ENCODE measurements at places on chromosomes 6 and 20. TPM values are rescaled to one million over a fixed set of nuclear protein-coding genes. Genes with fewer than 3 reads are reported as not detected.

Gene RIPOR3
- total RNA-seq = 92.5 TPM

Gene SLC13A3
- total RNA-seq = 0.31 TPM

DNA sequence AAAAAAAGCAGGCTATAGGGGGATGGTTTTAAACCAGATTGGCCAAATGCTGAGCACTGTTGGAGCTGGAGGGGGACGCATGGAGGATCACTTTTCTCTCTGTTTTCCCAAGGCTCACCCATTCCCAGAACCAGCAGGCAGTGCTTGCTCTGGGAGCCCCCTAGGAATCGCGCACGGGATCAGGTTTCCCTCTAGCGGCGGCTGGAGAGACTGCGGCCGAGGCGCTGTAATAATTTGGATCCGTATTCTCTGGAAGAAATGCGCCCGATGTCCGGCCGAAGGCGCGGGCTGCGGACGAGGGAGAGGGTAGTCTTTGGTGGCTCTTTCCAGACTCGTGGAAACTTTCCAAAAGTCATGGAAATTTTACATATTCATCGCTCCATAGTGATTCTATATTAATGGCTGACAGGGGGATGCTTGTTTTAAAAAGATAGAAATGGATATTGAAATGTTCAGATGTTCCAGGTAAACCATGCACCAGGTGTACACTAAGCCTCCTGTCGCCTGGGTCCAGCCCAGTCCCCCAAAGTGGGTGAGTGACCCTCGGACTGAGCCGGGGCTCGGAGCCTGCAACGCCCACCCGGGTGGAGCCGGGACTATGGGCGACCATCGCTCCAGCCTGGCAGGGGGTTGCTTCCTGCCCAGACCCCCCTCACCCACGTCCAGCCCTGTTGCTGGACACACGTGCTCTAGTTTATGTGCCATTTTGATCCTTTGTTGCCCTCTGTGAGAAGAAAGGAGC, 78.7 kb upstream of the PHACTR3 start:
- no peak overlapping the region for H3K27ac ChIP-seq
- DNase-seq = no peak
- H3K27me3 ChIP-seq = peaks cover 38% of the 10 kb centered on the region
- no peaks in the 10 kb centered on the region for H3K36me3 ChIP-seq
- H3K4me1 ChIP-seq = no peaks in the 10 kb centered on the region
- no peak overlapping the region for H3K4me3 ChIP-seq

DNA sequence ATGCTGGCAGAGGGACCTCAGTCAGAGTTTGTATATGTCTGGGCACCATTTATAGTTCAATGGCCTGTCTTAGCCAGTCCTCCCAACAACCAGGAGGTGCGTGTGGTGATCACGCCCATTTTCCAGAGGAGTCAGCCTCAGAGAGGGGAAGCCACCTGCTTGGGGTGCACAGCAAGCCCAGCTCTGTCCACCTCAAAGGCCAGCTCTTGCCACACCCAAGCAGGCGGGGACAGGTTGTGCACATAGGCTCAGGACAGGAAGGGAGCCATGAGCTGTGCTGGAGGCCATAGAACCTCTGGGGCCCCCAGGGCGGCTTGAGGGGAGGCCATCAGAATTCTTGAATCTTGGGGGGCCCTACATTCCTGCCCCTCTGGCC, 61.2 kb downstream of the DLGAP4 start:
- DNase-seq = no peak
- H3K4me1 ChIP-seq = no peaks in the 10 kb centered on the region
- H3K27me3 ChIP-seq = no peaks in the 10 kb centered on the region
- no peak overlapping the region for H3K4me3 ChIP-seq
- no peaks in the 10 kb centered on the region for H3K36me3 ChIP-seq

- H3K4me3 ChIP-seq = no peak overlapping the region
- no peak overlapping the region for H3K27ac ChIP-seq
- H3K4me1 ChIP-seq = no peaks in the 10 kb centered on the region
Observed at GRCh38 chr6:160417146-160417545, 69.0 kb downstream of the SLC22A3 start.

Gene LPA
- total RNA-seq = 0.21 TPM

Gene ROS1
- total RNA-seq = 0.10 TPM

- H3K4me1 ChIP-seq = peaks cover 8% of the 10 kb centered on the region
- no peak overlapping the region for H3K4me3 ChIP-seq
- no peaks in the 10 kb centered on the region for H3K36me3 ChIP-seq
- H3K27ac ChIP-seq = no peak overlapping the region
- H3K27me3 ChIP-seq = peaks cover 3% of the 10 kb centered on the region
Observed at GRCh38 chr6:47780510-47781356, 1.1 kb upstream of the OPN5 start.

DNA sequence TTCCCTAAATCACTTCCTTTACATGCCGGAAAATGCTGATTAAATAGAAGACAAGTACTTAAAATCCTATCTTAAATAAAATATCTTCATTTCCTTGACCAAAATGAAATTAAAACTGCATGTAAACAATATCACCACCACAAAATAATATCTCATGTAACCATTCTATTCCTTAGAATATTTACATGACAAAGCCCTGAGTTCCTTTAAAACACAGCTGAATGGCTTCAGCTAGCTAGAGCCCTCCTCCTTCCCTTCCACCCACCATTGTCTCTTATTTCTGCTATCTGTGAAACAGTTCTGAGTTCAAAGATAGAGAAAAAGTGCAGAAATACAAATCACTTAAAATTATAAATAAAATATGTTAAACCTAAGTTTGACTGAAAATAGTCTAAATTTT, 103.1 kb downstream of the HIVEP2 start:
- no peak for DNase-seq
- H3K4me1 ChIP-seq = peaks cover 51% of the 10 kb centered on the region
- peak overlapping the region; percentile 91 for H3K27ac ChIP-seq
- no peaks in the 10 kb centered on the region for H3K27me3 ChIP-seq
- H3K4me3 ChIP-seq = no peak overlapping the region

- H3K27ac ChIP-seq = no peak overlapping the region
- H3K27me3 ChIP-seq = no peaks in the 10 kb centered on the region
Observed at GRCh38 chr6:44508646-44509045, 121.1 kb downstream of the CDC5L start.

GRCh38 chr20:1083431-1084080, 34.8 kb upstream of the PSMF1 start:
- H3K36me3 ChIP-seq = no peaks in the 10 kb centered on the region
- no peaks in the 10 kb centered on the region for H3K27me3 ChIP-seq
- DNase-seq = no peak
- H3K4me3 ChIP-seq = no peak overlapping the region
- no peaks in the 10 kb centered on the region for H3K4me1 ChIP-seq

DNA sequence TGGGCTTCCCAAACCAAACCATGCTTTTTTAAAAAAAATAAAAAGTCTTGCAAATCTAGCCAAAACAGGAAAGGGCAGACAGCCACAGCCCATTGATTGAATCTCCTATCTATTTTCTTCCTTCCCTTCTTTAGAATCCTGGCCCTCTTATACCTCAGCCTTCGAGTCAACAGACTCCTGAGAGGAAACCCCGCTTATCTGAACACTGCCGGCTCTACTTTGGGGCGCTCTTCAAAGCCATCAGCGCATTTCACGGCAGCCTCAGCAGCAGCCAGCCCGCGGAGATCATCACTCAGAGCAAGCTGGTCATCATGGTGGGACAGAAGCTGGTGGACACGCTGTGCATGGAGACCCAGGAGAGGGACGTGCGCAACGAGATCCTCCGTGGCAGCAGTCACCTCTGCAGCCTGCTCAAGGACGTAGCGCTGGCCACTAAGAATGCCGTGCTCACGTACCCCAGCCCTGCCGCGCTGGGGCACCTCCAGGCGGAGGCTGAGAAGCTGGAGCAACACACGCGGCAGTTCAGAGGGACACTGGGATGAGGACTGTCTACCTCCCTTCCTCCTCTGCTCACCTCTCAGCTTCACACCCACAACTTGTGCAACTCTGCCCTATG, 10.1 kb upstream of the RTF2 start:
- H3K4me3 ChIP-seq = no peak overlapping the region
- H3K27ac ChIP-seq = no peak overlapping the region
- DNase-seq = no peak

DNA sequence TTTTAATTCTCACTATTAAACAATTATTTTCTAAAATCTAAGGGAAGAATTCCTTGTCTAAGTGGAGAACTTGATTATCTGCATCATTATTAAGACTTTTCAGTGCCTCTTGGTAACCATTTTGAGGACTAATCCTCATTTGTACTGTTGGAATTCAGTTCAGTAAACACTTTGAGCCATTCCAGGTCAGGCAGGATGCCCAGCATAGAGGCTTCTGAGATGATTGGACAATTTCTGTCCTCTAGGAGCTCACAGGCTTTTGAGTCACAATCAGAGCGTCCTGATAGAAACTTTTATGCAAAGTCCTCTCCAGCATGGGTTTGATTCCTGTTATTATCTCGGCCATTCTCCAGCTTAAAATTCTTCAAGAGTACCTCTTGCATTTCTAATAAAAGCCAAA, 1304.6 kb downstream of the EPHA7 start:
- DNase-seq = no peak
- no peak overlapping the region for H3K27ac ChIP-seq
- H3K36me3 ChIP-seq = no peaks in the 10 kb centered on the region
- H3K4me3 ChIP-seq = no peak overlapping the region

GRCh38 chr6:94636780-94637385, 940.5 kb upstream of the MANEA start:
- H3K27ac ChIP-seq = no peak overlapping the region
- H3K36me3 ChIP-seq = no peaks in the 10 kb centered on the region
- peak; percentile 17 for DNase-seq
- no peak overlapping the region for H3K4me3 ChIP-seq

Gene TRIM31
- total RNA-seq = not detected

DNA sequence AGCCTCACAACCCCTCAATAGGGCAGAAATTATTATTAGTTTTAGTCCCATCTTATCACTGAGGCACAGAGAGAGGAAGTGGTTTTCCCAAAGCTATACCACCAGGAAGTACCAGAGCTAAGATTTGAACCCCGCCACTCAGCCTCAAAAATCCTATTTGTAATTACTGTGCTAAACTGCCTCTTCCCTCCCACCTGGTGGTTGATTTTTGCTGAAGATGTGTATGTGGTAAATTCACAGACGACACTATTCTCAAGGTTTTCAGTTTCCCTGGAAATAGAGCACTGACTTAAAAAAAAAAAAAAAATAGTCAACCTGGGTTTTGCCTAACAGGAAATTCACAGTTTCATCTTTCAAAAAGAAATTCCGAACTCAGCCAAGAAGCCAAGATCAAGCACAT, 57.9 kb downstream of the TSHZ2 start:
- H3K27ac ChIP-seq = no peak overlapping the region
- peaks cover 4% of the 10 kb centered on the region for H3K27me3 ChIP-seq
- H3K36me3 ChIP-seq = no peaks in the 10 kb centered on the region
- H3K4me3 ChIP-seq = no peak overlapping the region
- H3K4me1 ChIP-seq = no peaks in the 10 kb centered on the region

- no peak overlapping the region for H3K4me3 ChIP-seq
- H3K27ac ChIP-seq = no peak overlapping the region
- no peaks in the 10 kb centered on the region for H3K36me3 ChIP-seq
- no peaks in the 10 kb centered on the region for H3K4me1 ChIP-seq
- no peaks in the 10 kb centered on the region for H3K27me3 ChIP-seq
Observed at GRCh38 chr20:47038566-47039560, 144.2 kb downstream of the EYA2 start.

GRCh38 chr6:43644940-43645612, at the start of gene RSPH9:
TSS of gene RSPH9 (plus strand) at chr6:43645036. CDS start at chr6:43645099, 63 bp downstream.
- no peak for DNase-seq
- H3K27me3 ChIP-seq = no peaks in the 10 kb centered on the region
- peaks cover 2% of the 10 kb centered on the region for H3K4me1 ChIP-seq
- H3K36me3 ChIP-seq = no peaks in the 10 kb centered on the region

GRCh38 chr6:164532198-164533044, 777.0 kb downstream of the C6orf118 start:
- H3K4me3 ChIP-seq = no peak overlapping the region
- no peak overlapping the region for H3K27ac ChIP-seq
- H3K36me3 ChIP-seq = no peaks in the 10 kb centered on the region
- H3K27me3 ChIP-seq = no peaks in the 10 kb centered on the region

Gene RIPPLY2
- 6.5 TPM for total RNA-seq

GRCh38 chr6:33589731-33590530, 9.9 kb upstream of the BAK1 start:
- peak overlapping the region; percentile 81 for H3K27ac ChIP-seq
- DNase-seq = peak; percentile 93
- no peaks in the 10 kb centered on the region for H3K36me3 ChIP-seq

GRCh38 chr6:8014947-8015346, 49.2 kb downstream of the BLOC1S5 start:
- no peak overlapping the region for H3K27ac ChIP-seq
- no peaks in the 10 kb centered on the region for H3K27me3 ChIP-seq
- no peaks in the 10 kb centered on the region for H3K36me3 ChIP-seq

Gene MAP7
- total RNA-seq = 1.8 TPM

Gene ASXL1
- 205 TPM for total RNA-seq

Gene IRAK1BP1
- total RNA-seq = 2.2 TPM

Gene NCOA6
- total RNA-seq = 28.9 TPM

Gene CGA
- total RNA-seq = not detected

Gene TAP2
- total RNA-seq = 93.6 TPM

Gene MOXD1
- 0.21 TPM for total RNA-seq

Gene PARD6B
- 132 TPM for total RNA-seq

DNA sequence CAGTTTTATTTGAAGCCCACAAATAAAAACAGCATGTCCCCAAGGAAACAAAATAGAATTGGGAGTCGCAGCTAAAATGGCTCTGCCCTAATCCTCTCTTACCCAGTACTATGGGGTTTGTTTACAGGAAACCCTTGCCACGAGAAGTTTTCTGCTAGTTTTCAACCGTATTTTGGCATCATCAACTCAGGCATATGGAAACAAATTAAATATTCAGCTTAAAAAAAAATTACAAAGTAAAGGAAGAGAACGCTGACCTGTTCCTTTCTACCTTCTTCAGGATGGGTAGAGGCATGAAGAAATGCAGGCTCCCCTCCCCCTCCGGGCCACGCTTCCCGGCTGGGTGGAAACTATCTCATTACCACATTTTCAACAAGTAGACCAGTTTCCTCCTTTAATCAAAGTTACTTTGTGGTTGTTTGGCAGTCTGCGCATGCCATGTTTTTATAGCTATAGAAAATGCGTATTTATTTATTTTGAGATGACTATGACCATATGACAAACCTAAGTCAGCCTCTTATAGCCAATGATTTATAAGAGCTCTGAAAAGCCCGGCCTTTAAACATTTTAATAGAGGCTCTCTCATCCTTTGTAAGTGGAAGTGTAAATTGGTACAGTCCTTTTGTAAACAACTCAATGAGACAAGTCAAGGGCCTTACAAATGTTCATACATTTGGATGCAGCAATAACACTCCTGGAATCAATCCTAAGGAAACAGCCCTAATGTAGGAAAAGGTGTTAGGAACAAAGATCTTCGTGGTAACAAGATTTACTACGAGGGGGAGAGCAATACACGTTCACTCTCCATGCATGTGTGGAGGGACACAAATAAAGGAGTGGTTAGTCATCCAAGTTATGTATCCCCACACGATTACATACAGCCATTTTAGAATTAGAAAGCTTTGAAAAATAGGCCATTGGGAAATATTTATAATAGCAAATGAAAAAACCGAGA, 16.1 kb upstream of the ZNF217 start:
- H3K27me3 ChIP-seq = no peaks in the 10 kb centered on the region
- H3K27ac ChIP-seq = peak overlapping the region; percentile 100
- DNase-seq = peak; percentile 97
- no peaks in the 10 kb centered on the region for H3K36me3 ChIP-seq
- peak overlapping the region; percentile 29 for H3K4me3 ChIP-seq

- no peaks in the 10 kb centered on the region for H3K4me1 ChIP-seq
- H3K27ac ChIP-seq = no peak overlapping the region
- H3K36me3 ChIP-seq = no peaks in the 10 kb centered on the region
- DNase-seq = no peak
- no peak overlapping the region for H3K4me3 ChIP-seq
Observed at GRCh38 chr6:13045676-13046075, 282.7 kb downstream of the TBC1D7 start.

Gene SLC17A2
- not detected for total RNA-seq
